AG04450 (cell line): ENCODE measurements at places on chromosomes 2 and 18. TPM values are rescaled to one million over a fixed set of nuclear protein-coding genes. Genes with fewer than 3 reads are reported as not detected.

- no peak for DNase-seq
Measured at GRCh38 chr18:8813611-8814010, 108.3 kb downstream of the MTCL1 start.

Gene ANKRD29
- polyA plus RNA-seq = 0.12 and 0.15 TPM in 2 replicates

DNA sequence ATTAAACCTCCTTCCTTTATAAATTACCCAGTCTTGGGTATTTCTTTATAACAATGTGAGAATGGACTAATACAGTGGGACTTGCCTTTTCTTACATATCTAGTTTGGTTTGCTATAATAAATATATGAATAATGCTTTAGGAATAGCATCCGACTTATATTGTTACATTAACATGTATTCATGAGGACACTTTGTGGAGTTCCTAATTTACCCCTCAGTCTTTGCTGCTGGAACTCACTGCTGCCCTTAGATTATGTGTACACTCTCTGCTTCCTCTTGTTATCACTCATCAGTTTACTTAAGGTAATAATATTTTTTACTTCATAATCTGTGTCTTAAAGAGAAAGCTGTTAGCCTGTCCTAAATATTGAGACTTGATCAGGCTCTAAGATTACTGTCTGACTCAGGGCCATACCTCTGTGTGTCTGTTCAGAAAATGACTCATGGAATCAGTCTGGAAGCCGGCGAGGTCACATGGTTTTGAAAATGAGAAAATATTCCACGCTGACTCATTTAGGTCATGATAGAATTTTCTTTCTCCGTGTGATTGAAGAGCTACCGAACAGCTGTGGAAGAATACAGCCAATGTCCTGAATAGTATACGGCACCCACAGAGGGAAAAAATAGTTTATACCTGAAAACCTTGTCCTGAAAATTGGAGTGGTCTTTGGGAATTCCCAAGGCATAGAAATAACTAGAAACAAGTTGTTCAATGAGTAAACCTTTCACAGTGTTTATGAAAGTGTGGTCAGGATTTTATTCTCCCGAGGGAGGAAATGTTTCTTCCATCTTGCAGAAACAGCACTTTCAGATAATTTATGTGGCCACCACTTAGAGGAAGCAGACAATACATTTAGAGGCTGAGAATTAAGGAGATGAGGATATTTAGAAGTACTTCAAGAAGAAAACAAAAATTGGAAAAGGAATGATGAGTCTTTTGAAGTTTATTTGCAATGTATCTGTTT lies 156.4 kb downstream of the DSEL start:
- peak; percentile 81 for DNase-seq

Gene MEP1B
- not detected in 2 replicates for polyA plus RNA-seq

DNA sequence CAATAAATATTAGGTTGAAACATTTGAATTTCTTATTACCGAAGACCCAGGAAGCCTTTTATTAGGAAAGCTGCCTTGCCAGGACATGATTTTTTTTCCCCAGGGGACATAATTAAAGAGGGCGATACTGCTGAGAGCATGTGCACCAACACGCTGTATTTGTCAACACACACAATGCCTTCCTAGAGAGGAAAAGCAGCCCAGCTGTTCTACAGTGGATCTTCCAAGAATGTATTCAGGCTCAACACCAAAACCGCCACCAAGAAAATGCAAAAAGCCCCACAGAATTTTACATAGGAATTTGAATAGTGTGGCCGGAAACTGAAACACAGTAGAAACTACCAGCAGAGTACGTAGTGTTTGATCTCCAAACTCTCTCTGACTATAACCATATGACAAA lies 320.4 kb downstream of the DLGAP1 start:
- no peak for DNase-seq

- no peak for DNase-seq
Measured at GRCh38 chr18:42632801-42633200, 482.7 kb downstream of the RIT2 start.

Gene CGREF1
- 0.71 and 0.74 TPM in 2 replicates for polyA plus RNA-seq

DNA sequence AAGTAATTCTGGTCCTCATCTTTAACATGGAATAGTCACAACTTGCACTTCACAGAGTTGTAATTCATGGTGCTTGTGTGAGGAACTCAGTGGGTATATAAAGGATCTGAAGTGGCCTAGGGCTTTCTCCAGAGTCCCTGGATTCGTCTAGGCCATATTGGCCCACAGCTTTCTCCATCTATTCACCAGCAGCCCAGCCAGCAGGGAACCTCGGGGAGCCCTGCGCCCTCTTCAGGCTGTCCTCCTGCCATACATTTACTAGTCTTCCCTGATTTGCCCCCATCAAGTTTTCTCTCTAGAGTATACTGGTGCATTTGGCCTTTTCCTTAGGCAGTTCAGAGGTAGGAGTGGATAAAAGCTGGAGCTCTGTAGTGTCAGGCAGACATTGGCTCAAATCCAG lies 278.3 kb downstream of the MYCN start:
- DNase-seq = no peak

DNA sequence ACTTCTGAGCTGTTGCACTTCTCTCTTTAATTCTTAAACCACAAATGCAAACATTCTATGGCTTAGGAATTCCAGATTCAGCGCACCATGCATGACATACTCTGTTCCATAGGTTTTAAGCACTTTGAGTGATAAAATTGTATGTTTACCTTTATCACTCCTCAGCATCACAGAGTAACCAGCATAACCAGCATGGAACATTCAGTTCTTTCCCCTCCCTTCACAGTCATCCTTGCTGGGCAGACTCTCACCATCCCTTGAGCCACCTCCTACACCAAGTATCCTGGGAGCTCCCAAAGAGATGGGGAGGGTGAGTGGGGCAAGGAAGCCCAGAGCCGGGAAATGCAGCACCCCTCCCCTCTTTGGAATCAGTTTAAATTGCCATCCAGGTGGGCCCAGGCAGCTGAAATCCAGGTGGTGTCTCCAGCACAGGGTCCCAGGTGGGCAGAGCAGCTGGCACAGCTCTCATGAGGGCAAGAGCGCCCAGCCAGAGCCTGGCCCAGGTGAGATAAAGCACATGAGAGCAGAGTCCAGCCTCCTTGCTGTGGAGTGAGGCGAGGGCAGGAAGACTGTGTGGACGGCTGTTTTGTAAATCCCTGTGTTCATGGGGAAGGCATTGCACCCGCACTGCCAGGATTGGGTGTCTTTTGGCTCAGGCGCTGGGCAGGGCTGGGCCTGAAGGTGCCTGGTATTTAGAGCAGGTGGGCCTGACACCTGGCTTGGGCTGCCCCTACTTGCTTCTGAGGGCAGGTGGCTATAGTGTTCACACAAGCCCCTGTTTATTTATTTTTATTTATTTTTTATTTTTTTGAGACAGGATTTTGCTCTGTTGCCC lies 36.8 kb downstream of the LAMA3 start:
- DNase-seq = no peak

Gene SNTG2
- polyA plus RNA-seq = 0.06 TPM in 1 of 2 replicates, not detected in the other

Gene ERFE
- 2.4 and 2.9 TPM in 2 replicates for polyA plus RNA-seq

Gene SUPT7L
- 43.9 and 46.7 TPM in 2 replicates for polyA plus RNA-seq

DNA sequence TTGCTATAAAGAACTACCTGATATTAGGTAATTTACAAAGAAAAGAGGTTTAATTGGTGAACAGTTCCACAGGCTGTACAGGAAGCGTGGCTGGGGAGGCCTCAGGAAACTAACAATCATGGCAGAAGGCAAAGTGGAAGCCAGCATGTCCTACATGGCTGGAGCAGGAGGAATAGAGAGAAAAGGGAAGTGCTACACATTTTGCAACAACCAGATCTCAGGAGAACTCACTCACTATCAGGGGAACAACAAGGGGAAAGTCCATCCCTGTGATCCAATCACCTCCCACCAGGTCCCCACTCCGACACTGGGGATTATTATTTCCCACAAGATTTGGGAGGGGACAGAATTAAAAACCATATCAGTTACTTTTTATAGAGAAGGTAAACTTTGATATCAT lies 273.5 kb upstream of the MMADHC start:
- no peak for DNase-seq

GRCh38 chr2:67389286-67389685 lies 7.8 kb upstream of the ETAA1 start:
- DNase-seq = peak; percentile 30

DNA sequence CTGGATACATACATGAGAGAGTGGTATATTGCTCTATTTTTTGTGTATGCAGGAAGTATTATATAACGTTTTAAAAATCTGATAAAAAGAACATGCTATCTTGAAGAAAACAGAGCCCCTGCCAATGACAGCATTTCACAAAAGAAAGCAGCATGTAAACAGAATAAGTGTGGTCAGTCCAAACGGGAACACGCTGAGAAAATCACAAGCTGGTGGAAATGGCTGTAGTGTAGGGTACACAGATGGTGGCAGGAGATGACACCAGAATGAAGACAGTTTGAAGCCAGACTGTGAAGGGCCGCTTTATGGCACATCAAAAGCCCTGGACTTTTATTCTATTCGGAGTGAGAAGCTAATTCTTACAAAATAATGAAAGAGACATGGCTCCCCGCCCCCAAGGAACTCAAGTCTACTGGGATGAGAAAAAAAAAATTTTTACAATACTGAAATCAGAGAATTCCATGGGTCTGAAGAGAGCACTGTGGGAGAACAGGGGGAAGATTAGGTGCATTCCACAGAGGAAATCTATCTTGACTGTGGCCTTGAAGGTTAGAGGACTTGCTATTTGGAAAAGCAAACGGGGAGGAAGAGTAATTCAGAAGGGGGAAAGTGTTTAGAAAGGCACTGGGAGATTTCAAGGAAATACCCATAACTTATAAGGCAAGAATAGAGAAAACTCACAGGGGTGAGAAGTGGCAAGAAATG lies 217.7 kb upstream of the SMAD7 start:
- no peak for DNase-seq

GRCh38 chr2:42132191-42132965 lies 36.8 kb upstream of the EML4 start:
- DNase-seq = peak; percentile 77

DNA sequence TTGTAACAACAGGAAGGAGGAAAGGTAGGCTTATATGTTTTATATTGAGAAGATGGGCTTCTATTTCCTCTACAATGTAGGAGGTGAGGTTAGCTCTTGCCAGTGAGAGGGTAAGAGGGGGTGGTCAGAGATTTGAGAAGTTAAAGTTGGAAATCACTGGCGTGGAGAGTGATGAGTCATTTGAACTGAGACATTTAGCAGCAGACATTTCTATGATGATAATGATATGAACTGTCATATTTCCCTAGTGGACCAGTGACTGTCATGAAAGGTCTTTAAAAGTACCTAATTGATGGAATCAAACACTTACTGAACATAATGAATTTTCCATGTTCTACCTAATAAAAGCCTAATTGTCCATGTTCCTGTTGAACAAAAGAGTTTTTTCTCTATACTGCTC lies 126.1 kb downstream of the FAM161A start:
- DNase-seq = no peak

DNA sequence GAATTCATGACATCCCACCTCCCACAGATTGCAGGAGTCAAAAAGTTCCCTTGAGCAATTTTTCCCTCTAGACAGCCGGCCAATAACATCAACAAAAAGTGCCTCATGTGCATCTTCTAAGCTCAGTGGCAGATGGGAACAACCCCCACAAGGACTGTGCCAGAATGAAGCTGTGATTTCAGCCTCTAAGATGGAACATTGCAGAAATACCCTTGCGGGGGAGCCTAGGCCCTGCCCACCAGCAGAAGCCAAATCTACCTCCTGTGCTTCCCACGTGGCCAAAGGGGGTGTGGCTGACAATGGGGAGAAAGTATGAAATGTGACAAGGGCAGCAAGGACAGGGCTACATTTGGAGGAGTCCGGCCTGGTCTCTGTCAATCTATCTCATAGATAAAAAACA lies 482.3 kb downstream of the TGIF1 start:
- DNase-seq = no peak

DNA sequence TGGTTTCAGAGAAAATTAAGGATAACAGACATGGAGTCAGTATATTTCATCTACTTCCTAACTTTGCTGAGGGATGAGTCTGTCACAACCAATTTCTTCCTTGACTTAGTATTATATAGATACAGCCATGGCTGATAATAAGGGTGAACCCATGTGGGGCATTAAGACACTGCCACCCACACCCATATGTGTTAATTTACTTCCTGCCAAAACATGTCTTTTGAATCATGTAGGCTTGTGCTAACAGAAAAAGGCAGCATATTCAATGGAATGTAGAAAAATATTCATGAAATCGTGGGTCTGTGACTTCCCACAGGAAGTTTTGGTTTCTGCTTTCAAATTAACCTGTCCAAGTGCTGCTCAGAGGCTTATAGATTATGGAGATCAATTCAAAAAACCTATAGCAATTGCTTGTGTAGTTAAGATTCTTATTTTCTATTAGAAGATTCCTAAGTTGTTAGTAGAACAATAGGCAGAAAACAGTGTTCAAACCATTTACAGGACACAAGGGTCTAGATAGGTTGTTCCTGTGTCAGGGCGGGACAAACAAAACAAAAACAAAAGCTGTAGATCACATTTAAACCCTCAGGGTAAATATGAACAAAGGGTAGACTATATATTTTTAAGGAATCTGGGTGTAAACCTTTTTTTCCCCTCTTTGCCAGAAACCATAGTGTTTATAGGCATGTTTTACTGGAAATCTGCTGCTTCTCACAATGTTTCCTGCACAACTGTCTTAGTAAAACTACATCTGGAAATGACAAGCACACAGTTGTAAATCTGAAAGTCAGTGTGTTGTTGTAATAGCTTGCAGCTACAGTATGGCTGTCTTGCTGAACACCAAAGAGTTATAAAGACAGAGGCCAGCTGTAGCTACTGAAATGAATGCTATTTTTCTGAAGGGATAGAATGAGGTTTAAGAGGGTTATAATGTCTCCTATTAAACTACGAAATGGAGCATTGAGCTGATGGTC lies 691.2 kb downstream of the EPHA4 start:
- DNase-seq = no peak
